ENCODE measurements at places on chromosomes 4 and X.

DNA sequence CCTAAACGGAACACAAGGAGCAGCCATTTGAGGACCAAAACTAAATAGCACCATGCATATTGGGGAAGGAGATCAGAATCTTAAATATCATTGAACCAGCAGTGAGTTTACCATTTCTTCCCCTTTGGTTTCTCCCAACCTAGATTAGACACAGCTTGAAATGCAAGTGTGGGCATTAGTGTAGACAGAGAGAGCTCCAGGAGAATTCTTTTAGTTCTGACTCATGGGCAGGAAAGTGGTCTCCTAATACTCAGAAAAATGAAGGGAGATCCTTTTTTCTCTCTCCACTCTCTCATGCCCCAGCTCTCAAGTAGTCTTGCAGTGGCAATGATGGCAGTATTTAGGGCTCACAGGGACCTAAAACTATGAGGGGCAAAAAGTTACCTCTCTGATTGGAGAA is 567.9 kb downstream of the INPP4B start:
- no peak for DNase-seq

- no peak for DNase-seq
These were observed 113.8 kb upstream of the GABRA2 start for GRCh38 chr4:46503739-46504138.

GRCh38 chrX:6384921-6385320 is 150.0 kb downstream of the VCX3A start:
- DNase-seq: no peak

GRCh38 chr4:81481151-81481550 is 9.4 kb upstream of the RASGEF1B start:
- no peak for DNase-seq

DNA sequence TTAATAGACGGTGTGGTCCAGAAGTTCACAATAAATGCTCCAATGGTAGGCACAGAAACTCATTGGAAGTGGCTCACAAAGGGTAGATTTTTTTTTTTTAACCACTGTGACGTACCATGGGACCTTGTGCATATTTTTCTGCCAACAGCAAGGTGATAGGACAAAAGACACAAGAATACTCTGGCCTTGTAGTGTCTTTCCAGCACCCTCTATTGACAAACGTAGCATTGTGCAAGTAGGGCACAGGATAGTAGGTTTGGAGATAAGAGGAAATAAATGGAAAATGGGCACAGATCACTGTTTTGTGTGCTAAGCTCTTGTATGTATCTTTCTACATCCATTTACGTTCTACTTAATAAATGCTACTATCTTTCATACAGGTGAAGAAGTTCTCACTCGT is 2054.9 kb downstream of the PCDH7 start:
- peak; percentile 30 for DNase-seq

DNA sequence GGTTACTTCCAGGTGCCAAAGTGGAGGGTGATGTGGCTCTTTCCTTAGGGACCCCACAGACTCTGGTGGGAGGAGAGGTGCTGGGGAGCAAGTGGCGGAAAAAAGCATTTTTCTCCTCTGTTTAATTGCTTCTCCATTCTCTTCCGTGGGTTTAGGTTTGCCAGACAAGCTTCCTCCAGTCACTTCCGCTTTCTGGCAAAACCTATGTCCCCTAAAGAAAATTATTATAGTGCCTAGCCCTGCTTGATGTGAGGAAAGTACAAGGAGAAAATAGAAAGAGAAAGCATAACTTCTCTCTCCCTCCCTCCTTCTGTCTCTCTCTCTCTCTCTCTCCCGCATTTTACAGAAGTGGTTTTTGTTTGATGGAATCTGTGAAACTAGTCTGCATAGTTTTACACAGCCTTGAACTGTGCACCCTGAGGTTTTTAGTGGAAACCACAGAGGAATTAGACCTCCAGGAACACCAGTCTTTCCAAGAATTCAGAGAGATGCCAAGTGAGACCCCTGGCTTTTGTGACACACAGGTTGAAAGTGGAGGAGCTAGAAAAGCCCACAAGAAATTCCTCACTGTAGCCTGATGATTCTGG is 231.1 kb upstream of the ANXA3 start:
- no peak for DNase-seq

DNA sequence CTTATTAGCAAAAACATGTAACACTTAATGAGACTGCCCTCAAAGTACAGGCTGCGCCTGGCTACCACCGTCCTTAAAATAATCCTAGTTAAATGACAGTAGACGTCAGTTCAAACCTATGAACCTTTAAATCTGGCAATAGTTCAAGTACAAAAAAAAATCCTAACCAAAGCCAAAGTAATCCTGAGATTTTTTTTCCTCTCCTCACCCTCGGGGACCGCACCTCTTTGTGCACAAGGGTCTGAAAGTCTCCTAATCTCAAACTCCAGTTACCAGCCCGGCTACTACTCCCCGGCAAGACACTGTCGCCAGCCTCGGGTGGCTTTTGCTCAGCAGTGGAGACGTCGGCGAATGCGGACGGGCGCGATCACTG is 439 bp downstream of the SEC31A start:
- DNase-seq: no peak

GRCh38 chr4:181982856-181983255 is 260.3 kb upstream of the TENM3 start:
- DNase-seq: no peak

GRCh38 chr4:165724786-165725185 is 148.3 kb upstream of the TLL1 start:
- no peak for DNase-seq

GRCh38 chrX:132171881-132172280 is 44.1 kb upstream of the FRMD7 start:
- no peak for DNase-seq

- DNase-seq: no peak
These were observed 75.1 kb downstream of the SORBS2 start for GRCh38 chr4:185736882-185737281.

DNA sequence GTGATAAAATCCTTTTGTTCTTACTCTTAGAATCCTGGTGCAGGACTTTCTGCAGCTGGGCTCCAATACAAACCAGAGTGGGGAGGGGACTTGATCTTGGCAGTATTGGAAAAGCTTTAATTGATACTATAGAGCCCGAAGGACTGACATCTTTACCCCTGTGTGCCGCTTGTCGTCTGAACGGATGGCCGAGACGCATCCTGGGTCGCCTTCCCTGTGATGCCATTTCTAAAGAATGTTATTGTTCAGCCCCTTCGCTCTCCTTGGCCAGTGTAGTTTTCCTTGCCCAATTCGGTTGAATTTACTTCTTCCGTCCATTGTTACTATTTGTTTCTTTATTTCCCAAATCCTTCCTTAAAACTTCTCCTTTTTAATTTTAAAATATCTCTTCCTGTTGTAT is 80.9 kb downstream of the CLDN34 start:
- no peak for DNase-seq

DNA sequence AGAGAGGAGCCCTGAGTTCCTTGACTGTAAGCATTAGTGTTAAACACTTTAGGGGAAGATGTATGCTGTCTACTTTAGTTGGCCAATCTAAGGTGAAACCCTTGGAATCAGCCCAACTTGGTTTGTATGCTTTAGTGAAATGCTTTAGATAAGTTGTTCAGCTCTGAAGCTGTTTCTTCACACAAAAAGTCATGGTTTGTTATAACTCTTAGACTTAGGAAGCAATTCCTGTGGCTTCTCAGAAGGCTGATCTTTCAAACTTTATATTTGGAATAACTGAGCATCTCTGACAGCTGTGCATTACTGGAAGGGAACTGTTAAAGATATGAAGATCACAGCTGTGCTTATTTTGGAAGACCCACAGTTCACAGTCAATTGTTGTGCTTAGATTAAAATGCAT is 714.1 kb downstream of the FAT4 start:
- no peak for DNase-seq

GRCh38 chr4:42281324-42282020 is 115.8 kb upstream of the SHISA3 start:
- DNase-seq: no peak

Measured in mucosa of gallbladder (tissue), 1 donor.